ENCODE measurements at places on chromosomes 2 and 18. TPM values are rescaled to one million over a fixed set of nuclear protein-coding genes. Genes with fewer than 3 reads are reported as not detected.

GRCh38 chr2:126893606-126894005, 5.1 kb upstream of the TEX51 start:
- H3K36me3 ChIP-seq = no peaks in the 10 kb centered on the region
- peaks cover 9% of the 10 kb centered on the region for H3K27me3 ChIP-seq
- no peak overlapping the region for H3K4me3 ChIP-seq
- H3K27ac ChIP-seq = no peak overlapping the region

- H3K4me3 ChIP-seq = no peak overlapping the region
- no peaks in the 10 kb centered on the region for H3K27me3 ChIP-seq
- H3K27ac ChIP-seq = no peak overlapping the region
- no peak for DNase-seq
- no peaks in the 10 kb centered on the region for H3K36me3 ChIP-seq
Observed at GRCh38 chr2:177020524-177021119, 192.0 kb upstream of the HNRNPA3 start.

DNA sequence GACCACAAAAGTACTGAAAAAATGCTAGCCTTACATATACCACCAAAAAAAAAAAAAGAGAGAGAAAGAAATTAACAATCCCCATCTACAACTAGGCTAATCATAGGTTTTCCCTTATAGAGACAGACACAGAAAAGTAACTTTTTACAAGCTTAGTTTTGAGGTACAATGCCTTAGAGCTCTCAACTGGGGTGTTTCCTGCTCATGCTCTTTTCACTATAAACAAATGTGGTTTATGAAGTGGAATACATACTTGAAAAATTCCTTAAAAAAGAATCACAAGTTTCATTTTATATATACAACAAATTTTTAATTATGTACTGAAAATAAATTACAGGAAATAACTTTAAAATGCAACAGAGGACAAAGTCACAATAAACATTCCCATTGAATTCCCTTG, 82.5 kb downstream of the ATL2 start:
- no peak for DNase-seq
- no peak overlapping the region for H3K27ac ChIP-seq
- H3K27me3 ChIP-seq = no peaks in the 10 kb centered on the region
- no peak overlapping the region for H3K4me3 ChIP-seq
- peaks cover 6% of the 10 kb centered on the region for H3K4me1 ChIP-seq

DNA sequence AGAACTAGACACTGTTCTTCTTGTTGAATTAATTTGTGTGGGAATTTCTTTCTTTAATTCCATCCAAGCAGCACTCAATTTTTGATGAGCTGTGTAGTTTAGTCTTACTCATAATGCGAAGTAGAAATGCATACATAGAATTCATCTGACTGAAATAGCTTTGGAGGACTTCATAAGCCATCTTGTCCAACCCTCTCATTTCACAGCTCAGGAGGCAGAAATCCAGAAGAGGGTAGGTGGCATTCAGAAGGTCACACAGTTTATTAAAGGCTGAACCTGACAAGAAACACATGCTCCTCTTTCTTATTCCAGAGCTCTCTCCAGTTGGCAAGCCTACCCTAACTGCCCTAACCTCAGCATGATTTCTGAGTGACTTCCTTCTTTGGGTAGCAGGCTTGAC, 169.2 kb upstream of the NOSTRIN start:
- H3K36me3 ChIP-seq = no peaks in the 10 kb centered on the region
- no peak overlapping the region for H3K27ac ChIP-seq
- H3K4me3 ChIP-seq = no peak overlapping the region
- H3K27me3 ChIP-seq = peaks cover 4% of the 10 kb centered on the region
- H3K4me1 ChIP-seq = peaks cover 30% of the 10 kb centered on the region
- DNase-seq = no peak

DNA sequence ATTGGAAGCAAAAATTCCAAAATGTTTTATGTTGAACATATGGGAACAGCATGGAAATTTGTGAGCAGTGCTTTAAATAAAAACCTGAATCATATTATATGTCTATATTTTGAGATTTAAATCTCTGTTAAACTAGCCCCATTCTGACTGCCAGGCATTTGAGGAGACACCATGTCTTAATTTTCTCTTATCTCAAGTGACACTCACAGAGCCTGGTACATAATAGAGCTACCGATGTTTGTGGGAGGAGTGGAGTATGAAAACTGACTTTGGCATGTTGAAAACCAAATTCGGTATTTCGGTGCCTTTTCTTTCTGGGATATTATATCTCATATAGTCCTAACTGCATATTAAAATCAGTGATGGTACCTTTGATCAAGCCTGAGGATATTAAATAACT, 124.1 kb downstream of the PTPRM start:
- H3K36me3 ChIP-seq = no peaks in the 10 kb centered on the region
- no peak for DNase-seq
- no peaks in the 10 kb centered on the region for H3K27me3 ChIP-seq
- H3K4me1 ChIP-seq = no peaks in the 10 kb centered on the region

RSAD2 gene
- not detected for total RNA-seq

COLEC11 gene
- not detected for total RNA-seq

EMILIN1 gene
- total RNA-seq = 3.2 TPM

DNA sequence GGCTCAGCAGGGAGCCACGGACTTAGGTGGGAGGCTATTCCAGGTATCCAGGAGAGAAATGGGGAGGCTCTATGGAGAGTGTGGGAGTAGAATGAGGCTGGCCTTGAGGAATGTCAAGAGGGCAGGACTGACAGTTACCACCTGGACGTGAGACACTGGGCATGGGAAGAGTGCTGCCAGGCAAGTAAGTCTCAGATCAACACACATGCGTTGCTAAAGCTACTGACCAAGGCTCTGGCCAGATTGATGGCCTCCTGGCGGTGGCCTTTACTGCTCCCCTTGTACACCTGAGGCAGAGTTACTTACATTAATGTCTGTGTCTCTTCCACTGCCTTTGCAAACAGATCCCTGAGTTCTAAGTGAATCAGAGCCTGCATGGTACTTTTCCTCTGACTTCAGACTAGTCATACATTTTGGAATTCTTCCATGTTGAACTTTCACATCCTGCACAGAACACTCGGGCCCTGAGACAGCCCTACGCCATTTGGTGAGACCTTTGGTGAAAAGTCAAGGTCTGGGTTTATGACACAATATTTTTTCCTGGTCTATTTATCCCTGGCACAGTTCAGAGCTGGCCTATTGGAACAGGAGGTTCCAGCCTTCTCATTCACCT, 398.8 kb upstream of the TRIB2 start:
- peaks cover 19% of the 10 kb centered on the region for H3K4me1 ChIP-seq
- no peaks in the 10 kb centered on the region for H3K36me3 ChIP-seq
- H3K27me3 ChIP-seq = peaks cover 6% of the 10 kb centered on the region

MAB21L4 gene
- total RNA-seq = not detected

DNA sequence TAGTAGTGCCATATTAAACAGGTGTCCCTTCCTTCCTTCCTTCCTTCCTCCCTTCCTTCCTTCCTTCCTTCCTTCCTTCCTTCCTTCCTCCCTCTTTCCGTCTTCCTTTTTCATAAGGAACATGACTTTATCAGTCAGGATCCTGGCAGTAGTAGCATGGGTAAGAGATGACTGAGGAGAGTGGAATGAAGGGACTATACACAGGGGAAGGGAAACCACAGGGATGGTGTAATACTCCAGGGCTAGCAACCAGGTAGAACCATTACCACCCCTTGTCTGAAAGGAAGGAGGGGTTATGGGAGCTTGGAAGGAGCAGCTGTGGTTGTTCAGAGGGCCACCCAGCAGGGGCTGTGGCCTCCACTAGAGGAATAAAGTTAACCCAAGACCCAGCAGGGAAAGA, 23.2 kb upstream of the KDM3A start:
- no peak overlapping the region for H3K27ac ChIP-seq
- no peak overlapping the region for H3K4me3 ChIP-seq
- peaks cover 11% of the 10 kb centered on the region for H3K4me1 ChIP-seq
- peaks cover 2% of the 10 kb centered on the region for H3K27me3 ChIP-seq
- peaks cover 5% of the 10 kb centered on the region for H3K36me3 ChIP-seq
- no peak for DNase-seq

- H3K4me3 ChIP-seq = no peak overlapping the region
- H3K4me1 ChIP-seq = peaks cover 20% of the 10 kb centered on the region
- H3K27me3 ChIP-seq = peaks cover 9% of the 10 kb centered on the region
- DNase-seq = peak; percentile 28
Observed at GRCh38 chr2:95004287-95004686, 21.2 kb upstream of the MAL start.
